ENCODE measurements at places on chromosomes 5 and 9. TPM values are rescaled to one million over a fixed set of nuclear protein-coding genes. Genes with fewer than 3 reads are reported as not detected.

The PCDHGB1 gene
- 0.48 TPM for total RNA-seq

The CCNI2 gene
- total RNA-seq, result 7.7 TPM

The CDH18 gene
- total RNA-seq, result not detected

- no peak for DNase-seq
Measured at GRCh38 chr9:27625751-27626150, 52.5 kb upstream of the C9orf72 start.

- DNase-seq, result no peak
Measured at GRCh38 chr5:14859150-14859549, 12.4 kb downstream of the ANKH start.

DNA sequence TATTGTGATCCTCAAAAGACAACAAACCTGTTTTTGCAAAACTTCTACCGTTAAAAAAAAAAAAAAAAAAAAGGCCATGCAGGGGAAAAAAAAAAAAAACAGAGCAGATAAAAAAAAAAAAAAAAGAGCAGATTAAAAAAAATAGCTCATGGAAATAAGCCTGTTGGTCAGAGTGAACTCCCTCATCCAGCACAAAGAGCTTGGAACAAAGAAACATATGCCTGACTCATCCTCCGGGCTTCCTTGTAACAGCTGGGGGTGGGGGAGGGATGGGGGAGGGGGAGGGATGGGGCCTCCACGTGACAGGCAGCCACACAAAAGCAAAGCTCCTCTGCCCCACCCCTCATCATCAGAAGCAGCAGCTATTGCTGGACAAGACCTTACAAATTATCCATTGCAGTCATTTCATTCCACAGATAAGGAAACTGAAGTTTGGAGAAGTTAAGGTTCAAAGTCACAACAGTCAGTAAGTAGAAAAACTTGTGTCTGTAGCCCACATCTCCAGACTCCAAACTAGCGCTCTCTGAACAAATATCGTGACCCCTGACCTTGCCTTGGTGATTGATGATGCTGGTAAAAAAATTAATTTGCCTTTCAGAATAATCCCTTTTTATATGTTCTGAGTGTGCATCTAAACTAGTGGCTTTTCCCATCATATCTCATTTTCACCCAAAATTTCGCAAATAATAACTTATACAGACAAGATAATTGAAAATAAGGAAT is 38.9 kb downstream of the SLC35D2 start:
- DNase-seq, result no peak

DNA sequence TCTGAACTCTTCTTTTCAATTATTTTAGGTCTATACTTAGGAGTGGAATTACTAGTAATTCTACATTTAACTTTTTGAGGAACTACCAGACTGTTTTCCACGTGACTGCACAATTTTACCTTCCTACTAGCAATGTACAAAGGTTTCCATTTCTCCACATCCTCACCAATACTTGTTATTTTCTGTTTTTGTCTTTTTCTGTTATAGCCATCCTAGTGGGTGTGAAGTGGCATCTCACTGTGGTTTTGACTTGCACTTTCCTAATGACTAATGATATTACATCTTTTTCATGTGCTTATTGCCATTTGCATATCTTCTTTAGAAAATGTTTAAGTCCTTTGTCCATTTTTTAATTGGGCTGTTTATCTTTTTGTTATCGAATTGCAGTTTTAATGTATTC is 136.9 kb upstream of the EGFLAM start:
- no peak for DNase-seq
